ENCODE measurements at places on chromosomes 12 and 14.

GRCh38 chr12:90543374-90543773, 411.6 kb downstream of the CCER1 start:
- DNase-seq, result no peak

DNA sequence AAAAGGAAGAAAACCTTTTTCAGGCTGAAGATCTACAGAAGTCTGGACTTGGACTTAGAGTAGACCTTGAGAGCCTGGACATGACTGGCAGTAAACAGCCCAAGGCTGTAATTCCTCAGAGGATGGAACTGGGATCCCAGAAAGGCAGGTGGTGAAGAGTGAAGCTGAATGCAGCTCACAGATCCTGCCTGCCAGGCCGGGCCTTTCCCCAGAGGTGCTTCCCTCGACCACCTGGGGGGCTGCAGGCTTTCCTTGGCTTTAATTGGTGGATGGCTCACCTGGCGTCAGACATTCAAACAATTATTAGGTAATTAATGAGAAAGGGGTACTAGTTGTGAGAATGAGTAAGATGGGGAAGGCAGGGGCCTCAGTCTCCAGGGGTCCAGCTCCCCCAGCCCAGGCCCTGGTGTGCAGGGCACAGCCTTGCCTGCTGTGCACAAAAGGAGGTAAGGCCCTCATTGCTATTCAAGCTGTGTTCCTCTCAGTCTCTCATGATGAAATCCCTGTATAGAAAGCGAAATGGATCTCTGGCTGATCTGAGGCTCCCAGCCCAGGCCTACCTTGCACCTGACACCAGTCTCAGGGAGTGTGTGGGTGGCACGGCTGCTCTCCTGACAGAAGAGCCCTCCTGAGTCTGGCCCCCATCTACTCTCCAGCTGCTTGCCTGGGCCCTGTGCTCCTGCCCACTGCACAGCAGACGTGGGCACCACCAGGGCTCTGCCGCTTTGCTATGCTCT, 63.0 kb upstream of the TCL1A start:
- DNase-seq, result no peak

DNA sequence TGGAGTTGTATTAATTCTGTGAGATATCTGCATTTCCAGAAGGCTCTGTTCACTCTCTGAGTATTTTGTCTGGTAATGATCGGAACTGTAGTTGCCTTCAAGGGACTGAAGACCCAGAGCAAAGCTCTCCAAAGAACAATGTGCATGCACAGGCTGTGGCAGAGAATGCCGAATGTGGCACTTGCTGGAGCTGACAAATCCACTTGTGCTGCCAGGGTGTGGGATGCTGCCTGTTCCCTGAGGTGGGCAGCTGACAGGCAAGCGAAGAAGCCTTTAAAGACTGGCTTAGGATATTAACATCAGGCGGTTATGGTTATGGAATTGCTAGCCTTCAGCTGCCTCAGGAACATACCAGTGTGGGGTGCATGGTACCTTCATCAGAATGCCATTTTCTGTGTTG, 419.9 kb upstream of the ATP2B1 start:
- no peak for DNase-seq

- DNase-seq, result no peak
These were observed 87.8 kb downstream of the FLRT2 start for GRCh38 chr14:85617791-85618190.

GRCh38 chr14:73783107-73783727, 68.4 kb upstream of the PTGR2 start:
- DNase-seq, result no peak

GRCh38 chr14:23376482-23377197, at the start of gene CMTM5:
Gene CMTM5, plus strand, starts transcription at chr14:23377046. Its CDS starts 206 bp downstream, at chr14:23377252.
- DNase-seq, result peak; percentile 88

GRCh38 chr12:120496413-120497340, 764 bp downstream of the DYNLL1 start:
- peak; percentile 75 for DNase-seq

DNA sequence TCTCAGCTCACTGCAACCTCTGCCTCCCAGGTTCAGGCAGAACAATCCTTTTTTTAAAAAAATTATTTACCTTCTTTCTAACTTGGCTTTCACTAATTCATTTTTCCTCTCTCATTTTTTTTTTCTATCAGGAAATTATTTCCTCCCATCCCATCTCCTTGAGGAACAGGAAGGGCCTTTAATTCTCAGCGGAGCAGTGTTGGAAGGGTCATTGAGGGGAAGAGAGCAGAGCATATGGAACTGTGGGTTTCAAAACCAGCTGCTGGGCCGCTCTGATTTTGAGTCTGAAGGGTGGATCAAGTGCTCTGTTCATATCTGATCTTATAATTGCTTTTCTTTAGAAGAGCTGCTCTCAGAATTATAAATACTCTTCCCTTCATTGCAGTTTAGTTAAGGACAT, 29.0 kb downstream of the NUBPL start:
- no peak for DNase-seq

DNA sequence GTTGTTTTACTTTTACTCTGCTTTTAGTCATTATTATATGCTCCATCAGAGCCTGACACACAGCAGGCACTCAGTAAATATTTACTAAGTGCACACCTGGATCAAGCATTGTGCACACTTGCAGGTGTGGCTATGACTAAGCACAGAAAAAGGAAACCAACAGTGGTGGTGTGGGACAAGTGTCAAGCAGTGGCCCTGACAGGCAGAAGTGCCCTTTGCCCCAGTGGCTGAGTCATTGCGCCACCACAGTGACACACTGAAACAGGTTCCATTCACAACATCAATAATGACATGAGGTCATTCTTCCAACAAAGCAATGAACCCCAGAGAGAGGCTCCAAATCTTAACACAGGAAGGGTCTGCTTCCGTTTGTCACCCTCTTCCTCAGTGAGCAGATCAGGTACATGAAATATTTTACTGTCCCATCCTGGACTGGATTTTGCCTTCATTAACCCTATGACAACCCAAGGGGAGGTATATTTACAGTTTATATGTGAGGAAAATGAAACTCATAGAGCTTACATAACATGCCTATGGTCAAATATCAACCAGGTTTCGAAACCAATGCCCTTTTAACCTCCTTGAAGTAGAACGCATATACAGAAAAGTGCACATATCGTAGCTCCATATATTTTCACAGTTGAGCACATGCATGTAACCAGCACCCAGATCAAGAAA, 82.6 kb upstream of the GTF2A1 start:
- no peak for DNase-seq

DNA sequence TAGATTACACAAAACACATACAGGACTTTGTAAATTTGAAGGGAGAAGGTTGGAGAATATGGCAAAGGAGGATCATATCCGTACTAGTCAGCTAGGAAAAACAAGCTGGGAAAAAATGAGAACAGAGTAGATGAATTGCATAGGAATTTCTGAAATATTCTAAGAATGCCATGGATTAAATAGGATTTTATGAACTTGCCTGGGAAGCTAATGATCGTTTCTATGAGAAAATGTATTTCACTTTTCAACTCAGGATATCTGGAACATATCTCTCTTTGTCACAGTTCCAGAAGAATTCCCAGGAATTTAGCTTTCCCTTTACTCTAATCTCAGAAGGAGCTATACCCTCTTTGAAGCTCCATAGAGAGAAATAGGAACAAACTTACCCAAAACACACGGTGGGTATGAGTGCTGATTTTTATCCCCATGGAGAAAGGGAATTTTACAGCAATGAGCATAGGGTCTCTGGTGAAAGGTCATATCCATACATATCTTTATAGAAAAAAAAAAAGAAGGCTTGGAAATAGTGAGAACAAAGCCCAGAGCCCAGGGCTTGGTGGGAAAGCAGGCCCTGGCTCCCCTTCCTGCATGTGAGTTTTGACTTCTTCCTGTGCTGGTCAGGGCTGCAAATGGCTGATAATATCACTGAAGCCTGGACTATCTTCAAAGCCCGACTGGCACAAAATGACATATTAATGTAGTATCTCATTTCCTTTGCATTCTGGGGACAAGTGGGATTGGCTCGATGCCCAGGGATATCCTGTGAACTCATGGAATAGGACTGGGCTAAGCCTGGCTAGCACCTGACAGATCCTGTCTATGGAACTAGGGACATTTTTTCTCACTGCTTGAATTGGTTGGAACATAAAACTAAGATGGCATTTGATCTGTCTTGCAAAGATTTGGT, 136.3 kb downstream of the AEBP2 start:
- DNase-seq, result no peak

GRCh38 chr14:64707661-64708060, 3.4 kb downstream of the PLEKHG3 start:
- no peak for DNase-seq

DNA sequence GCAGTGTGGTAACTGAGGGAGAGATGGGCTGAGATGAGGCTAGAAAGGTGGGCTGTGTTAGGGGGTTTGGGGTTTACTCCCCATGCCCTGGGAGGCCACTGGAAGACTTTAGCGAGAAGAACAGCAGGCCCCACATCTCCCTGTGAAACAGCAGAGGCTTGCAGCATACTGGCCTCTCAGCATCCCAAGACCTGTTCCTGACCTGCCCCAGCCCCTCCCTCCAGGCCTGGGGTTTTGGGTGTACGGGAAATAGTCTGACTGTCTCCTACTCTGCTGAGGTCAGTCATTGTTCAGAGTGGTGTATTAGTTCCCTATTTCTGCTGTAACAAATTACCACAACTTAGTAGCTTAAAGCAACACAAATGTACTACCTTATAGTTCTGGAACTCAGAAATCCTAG, 103.5 kb upstream of the HIF1A start:
- DNase-seq, result no peak

Data from occipital lobe (tissue), 3 donors.